Mesenteric fat pad (tissue), 1 donor: ENCODE measurements at places on chromosomes 5 and 9.

DNA sequence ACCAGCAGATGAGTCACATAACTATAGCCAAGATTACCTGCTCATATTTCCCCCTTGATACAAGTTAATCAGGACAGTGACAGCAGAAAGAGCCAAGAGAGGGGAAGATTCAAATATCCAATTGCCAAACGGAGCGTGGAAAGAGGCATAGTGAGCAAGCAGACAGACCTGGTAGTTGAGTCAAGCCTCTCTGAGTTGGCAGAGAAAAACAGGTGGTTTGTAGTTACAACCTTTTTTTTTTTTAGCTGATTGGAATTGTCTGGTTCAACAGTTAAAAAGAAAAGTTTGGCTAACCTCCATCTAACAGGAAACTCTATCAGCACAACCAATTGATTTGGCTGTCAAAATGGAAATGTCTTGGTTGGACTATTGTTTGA lies 272.1 kb downstream of the TLE1 start:
- DNase-seq: no peak

GRCh38 chr9:113664181-113664875 lies 200.8 kb downstream of the RGS3 start:
- DNase-seq: peak; percentile 59

- no peak for DNase-seq
Observed at GRCh38 chr9:93346231-93347112, 105.0 kb upstream of the FAM120A start.

DNA sequence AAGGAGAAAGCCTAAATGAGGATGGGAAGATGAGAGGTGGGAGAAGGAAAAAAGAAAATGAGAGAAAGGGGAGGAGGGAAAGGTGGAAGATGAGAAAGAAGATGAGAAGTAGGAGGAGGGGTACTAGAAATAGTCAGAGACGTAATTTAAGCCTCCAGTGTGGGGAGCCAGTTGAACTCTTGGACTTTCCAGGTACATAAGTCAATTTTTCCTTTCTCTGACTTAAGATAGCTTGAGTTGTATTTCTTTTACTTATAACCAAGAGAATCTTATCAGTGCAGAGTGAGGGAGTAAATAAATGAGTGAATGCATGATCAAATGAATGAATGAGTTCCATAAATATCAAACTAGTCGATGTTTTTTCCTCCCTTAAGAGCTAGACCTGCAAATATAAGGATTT lies 21.5 kb upstream of the WHRN start:
- DNase-seq: no peak

GRCh38 chr9:124657516-124657915 lies 113.6 kb downstream of the NR6A1 start:
- DNase-seq: no peak

- DNase-seq: no peak
Observed at GRCh38 chr9:71636143-71636839, 132.0 kb downstream of the CEMIP2 start.

- DNase-seq: no peak
Observed at GRCh38 chr9:96064826-96065481, 189.5 kb downstream of the ERCC6L2 start.

DNA sequence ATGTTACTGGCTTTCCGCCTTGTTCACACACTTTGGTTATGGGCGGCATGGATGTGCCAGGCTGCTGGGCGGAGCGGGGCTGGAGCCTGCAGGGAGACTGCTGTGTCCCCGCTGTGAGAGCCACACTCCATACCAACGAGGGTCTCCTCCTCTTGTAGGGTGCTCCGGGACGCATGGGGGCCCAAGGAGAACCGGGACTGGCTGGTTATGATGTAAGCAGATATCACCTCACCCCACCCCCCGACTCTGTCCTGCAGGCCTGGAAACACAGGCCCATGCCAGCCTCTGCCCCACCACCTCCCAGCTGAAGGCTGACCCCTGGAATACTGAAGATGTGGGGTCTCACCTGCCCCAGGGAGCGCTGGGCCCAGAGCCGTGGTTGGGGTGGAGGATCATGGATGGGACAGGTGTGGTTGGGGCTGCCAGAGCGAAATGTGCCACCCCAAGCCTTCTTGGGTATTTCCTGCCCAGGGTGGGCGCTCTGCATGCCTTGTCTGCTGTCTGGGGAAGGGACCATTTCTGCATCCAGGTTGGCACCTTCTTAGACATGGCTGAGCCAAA lies 39.3 kb upstream of the ORM1 start:
- DNase-seq: peak; percentile 78

GRCh38 chr5:16673241-16674201 lies 56.7 kb upstream of the RETREG1 start:
- DNase-seq: no peak

GRCh38 chr5:133793756-133794465 lies 174.5 kb downstream of the C5orf15 start:
- DNase-seq: no peak

DNA sequence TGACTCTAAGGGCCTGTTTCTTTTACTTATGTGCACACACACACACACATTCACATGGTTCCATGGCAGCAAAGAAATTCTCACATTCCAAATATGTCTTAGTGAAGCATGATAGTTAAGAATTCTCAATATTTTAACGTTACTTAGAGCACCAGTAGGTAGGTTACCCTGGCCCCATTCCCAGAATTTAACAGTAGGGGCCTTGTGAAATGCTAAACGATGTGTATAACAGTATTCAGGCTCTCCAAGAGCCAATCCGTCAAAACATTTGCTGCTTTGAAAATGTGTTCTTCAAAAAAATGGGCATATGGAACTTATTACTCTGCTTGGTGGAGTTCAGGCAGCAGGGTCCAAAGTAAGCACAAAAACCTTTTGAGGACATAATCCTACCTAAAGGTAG lies 93.7 kb upstream of the DAB2 start:
- DNase-seq: no peak

GRCh38 chr9:77177894-77178794 lies 810 bp downstream of the VPS13A start:
- no peak for DNase-seq
